ENCODE measurements at places on chromosomes 5 and 9.
A peak's percentile ranks its signal among the peaks of the same experiment; 100 is the strongest.

DNA sequence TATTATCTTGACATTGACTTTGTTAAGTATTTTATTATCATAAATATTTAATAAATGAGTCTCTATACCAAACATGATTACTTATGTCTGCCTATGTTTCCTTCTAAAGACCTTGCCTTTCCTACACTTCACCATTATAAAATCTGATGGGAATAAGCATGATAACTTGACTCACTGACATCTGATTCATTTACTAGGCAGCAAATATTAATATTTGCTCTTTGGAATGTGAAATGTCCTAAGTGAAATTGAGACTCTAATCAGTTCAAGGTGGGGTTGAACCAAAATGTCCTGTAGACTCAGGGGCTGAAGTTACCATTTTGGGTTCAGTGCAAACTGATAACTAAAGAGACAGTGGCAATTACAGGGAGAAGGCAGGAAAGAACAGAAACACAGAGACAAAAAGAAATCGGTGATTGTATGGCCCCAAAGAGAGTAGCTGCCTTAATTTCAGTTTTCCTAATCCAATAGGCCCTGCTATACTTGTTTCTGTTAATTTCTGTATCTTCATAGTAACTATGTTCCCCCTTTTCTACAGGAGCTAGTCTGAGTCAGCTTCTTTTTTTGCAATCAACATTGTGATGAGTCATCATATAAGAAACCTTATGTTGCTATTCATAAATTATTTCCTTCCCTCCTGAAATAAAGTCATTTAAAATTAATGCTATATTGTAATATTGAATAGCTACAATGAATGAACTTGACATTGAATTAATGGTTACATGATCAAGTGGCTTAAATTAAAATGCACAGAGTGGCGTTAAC, 296.8 kb downstream of the PDE4D start:
- DNase-seq, result no peak

DNA sequence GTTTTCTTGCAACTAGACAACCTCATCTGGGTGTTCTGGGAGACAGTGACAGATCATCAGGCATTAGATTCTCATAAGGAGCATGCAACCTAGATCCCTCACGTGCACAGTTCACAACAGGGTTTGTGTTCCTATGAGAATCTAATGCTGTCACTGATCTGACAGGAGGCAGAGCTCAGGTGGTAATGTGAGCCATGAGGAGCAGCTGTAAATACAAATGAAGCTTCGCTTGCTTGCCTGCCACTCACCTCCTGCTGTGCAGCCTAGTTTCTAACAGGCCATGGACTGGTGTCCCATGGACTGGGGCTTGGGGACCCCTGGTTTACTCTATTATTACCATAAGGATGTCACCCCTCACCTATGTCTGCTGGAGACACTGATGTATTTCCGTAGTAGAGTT, 166.8 kb downstream of the PSAT1 start:
- no peak for DNase-seq

DNA sequence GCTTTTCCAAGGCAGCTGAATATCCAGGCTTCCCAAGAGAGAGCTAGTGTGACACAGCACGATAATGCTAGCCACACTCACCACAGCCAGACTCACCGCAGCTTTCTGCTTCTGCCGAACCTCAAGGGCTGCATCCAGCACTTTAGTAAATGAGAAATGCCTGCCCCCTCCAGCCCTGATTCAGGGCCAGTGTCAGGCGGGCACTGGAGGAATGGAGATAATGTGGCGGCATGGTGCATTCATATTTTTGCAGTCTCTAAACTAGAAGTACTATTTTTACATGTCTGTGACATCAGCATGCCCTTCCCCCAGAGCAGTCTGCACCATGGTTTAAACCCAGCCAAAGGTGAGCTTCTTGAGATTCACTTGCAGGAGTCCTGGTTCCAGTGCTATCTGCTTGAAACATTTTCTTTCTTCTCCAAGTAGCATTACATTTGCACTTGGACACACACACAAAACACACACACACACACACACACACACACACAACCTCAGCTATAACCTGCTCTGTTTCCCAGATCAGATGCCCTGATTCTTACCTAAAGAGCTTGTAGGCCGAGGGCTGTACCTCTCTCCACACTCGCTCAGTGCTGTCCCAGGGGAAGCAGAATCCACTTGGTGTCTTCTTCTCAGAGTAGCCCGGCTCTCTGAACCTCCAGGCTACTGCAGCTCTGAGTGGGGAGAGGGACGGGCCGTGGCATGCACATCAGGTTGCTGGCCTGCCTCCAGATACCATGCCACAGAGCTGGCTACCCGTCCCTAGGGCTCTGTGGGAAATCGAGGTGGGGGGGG, at the start of gene FGF1:
FGF1 (minus strand) TSS at position 673 of the 792 bp plus-strand sequence. CDS start 71,963 bp downstream, outside the sequence.
- DNase-seq, result no peak

DNA sequence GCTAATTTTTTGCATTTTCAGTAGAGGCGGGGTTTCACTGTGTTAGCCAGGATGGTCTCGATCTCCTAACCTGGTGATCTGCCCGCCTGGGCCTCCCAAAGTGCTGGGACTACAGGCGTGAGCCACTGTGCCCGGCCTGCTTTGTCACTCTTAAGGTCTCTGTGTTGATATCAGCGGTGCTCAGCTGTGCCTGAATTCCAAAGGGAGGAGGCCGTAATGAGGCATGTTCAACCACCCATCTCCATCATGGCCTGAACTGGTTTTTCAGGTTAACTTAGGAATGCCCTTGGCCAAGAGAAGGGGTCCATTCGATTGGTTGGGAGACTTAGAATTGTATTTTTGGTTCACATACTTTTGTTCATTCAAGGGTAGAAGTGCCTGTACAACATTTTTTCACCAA, 22.0 kb downstream of the HSD17B3 start:
- no peak for DNase-seq

DNA sequence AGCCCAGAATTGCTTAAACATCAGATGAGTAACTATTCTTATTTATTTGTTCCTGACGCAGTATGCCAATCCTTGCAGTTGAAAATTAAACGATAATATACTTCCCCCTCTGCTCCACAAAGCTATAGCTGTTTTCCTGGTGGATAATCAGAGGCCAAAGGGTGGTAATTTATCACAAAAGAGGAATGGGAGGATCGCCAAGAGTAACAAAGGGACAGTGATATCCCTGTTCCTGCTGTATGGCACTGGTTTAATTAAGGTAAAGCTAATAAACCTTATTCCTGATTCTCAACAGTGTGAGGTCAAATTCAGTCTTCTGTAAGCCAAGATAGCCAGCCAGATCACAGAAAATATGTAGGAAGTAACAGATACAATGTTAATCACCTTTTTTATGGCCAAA, 33.4 kb upstream of the PTGER4 start:
- DNase-seq, result no peak

DNA sequence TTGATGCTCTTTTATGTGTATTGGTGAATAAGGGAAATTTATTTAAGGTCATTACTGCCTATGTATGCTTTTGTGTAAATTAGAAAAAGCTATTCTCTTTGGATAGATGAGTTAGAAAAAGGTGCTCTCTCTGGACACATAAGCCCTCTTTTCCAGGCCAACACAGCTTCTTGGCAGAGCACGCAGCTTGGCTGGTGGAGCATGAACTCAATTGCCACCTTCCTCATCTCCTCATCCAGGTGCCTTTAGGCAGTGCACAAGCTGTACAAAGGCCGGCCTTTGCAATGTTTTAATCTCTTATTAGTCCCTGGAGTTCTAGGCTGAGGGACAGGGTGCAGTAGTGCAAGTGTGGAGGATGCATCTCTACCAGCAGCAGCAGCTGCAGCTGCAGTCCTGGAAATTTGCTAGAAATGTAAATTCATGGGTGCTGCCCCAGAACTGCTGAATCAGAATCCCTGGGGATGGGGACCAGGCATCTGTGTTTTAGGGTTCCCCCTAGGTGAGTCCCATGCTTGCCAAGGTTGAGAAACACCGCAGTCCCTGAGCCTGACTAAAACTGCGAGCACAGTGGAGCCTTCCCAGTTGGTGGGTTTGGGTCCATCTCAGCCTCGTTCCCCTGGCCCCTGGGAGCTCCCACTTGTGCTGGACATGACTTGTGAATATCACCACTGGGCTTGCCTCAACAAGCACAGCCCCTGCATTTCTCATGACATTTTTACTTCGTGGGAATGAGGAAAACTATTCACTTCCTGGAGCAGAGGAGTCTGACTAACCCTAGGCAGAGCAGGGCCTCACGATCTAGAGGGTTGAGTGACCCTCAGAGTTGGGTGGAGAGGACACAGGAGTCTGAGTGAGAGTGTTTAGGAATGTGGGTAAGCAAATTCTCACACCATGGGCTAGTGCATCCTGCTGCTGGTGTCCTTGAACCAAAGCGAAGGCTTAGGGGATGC, 272.3 kb downstream of the ZSWIM6 start:
- DNase-seq, result no peak

DNA sequence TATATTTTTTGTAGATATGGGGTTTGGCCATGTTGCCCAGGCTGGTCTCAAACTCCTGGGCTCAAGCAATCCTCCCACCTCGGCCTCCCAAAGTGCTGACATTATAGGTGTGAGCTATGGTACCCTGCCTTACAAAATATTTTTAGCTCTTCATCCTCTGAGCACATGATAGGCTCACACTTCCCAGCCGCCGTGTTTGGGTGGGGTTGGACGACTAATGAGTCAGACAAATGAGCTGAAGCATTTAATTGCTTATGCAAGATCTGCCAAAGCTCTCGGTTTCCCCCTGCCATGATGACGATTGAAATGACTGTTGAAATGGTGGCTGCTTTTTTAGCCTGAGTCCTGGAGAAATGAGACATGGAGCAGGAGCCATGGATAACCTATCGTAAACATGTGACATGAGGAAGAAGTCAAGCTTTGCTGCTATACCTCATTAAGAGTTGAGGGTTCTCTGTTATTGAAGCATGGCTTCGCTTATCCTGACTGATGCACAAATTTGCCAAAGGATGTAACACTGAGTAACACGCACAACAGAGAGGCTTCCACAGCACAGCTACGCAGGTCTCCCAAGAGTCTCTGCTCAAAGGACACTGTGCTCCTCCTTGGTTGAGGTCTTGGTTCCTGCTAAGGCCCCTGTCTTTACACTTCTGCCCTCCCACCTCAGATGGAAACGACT, 48.2 kb upstream of the GFPT2 start:
- no peak for DNase-seq

DNA sequence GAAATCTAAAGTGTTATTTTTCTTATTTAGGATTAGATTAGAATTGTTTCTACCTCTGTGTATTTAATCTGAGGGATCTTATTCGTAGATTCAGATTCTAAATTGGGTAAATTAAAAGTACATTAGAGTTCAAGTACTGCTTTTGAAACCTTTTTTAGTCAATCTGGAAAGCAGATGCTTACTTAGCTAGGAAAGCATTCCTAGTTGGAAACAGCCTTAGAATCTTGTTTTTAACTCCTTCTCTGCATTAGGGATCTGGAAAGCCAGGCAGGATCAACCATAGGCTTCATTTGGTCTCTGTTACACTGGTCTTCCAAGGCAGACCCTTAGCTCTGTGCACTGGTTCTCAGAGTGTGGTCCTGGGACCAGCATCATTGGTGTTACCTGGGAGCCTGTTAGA, 247.4 kb downstream of the NR3C1 start:
- DNase-seq, result no peak

DNA sequence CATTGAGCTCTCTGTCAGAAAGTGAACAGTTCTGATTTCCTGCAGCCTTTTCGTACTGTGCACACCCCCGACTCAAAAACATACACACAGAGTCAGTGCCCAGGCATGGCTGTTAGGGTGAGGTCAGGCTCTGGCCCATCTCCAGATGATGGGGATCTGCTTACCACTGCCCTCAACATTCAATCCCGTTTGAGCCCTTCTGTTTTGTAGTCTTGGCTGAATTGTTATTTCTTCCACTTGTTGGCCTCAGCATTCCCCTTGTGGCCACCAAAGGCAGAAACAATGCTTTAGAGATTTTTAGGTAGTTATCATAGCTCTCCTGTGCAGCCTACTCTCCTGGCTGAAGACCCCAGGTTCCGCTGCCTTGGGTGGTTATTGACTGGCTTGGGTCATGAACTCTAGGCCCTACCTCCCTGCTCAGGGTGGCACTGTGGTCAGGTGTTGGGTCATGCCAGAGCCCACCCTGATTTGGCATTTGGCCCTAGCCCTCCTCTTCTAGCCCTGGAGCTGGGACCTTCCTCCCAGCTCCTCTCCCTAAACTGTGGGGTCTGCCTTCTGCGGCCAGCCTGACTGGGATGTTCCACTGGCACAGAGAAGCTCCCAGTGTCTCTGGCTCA, 7.8 kb upstream of the MYOZ3 start:
- DNase-seq, result no peak

- no peak for DNase-seq
Observed at GRCh38 chr9:107615321-107615720, 125.8 kb upstream of the KLF4 start.

- no peak for DNase-seq
Observed at GRCh38 chr5:35247648-35248034, 17.4 kb upstream of the PRLR start.

DNA sequence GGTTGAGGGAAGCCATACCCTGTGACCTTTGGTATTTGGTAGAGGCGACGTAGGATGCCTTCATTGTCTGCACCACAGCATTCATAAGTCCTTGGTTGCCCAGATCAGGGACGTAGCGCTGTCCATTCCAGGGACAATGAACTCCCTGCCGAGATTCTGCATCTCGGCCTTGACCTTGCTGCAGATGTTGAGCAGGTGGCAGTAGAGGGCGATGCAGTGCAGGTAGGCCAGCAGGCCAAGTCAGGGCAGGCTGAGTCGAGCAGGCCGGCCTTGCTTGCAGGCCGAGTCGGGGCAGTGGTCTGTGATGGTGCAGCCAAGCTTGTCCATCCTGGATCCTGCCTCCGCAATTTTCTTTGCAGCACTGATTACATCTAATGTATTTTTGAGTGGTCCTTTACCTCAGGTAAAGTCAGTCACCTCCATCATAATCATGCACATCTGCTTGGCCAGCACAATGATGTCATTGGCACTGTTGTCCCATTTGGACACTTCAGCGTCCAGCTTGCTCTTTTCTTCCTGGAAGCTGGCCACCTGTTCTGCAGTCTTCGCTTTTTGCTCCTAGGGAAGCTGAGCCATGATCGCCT, 93.4 kb upstream of the CCDC112 start:
- DNase-seq, result no peak

GRCh38 chr5:173626505-173626820, 10.0 kb upstream of the BOD1 start:
- DNase-seq, result no peak

GRCh38 chr5:82406205-82406773, 128.1 kb upstream of the RPS23 start:
- no peak for DNase-seq

GRCh38 chr5:178391480-178391879, 158.9 kb upstream of the PHYKPL start:
- no peak for DNase-seq

DNA sequence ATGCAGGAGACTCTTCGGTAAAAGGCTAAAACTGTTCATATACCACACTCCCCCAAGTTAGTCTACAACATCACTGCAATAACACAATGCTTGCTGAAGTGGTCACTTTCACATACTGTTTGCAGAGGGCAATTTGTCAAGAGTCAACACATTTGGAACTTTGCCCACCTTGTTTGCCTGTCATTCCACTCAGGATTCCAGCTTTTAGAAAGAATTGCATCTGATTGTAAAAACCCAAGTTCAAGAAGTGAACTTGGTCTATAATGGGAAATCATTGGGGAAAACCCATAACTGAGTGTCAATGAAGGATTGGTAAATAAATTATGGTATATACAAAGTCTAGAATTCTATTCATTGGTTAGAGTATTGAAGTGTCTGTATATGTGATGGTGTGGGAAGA, 120.5 kb downstream of the GADD45G start:
- no peak for DNase-seq

- DNase-seq, result peak; percentile 87
Observed at GRCh38 chr5:149357370-149358293, at the start of gene PCYOX1L. Gene PCYOX1L (plus strand): TSS chr5:149358046. CDS start chr5:149358069, 23 bp downstream.

GRCh38 chr5:93956006-93956405, 214.6 kb upstream of the POU5F2 start:
- no peak for DNase-seq
